ENCODE measurements at places on chromosomes 1 and 21.

GRCh38 chr1:94323311-94324177 is 86.2 kb upstream of the ARHGAP29 start:
- DNase-seq: peak; percentile 48

DNA sequence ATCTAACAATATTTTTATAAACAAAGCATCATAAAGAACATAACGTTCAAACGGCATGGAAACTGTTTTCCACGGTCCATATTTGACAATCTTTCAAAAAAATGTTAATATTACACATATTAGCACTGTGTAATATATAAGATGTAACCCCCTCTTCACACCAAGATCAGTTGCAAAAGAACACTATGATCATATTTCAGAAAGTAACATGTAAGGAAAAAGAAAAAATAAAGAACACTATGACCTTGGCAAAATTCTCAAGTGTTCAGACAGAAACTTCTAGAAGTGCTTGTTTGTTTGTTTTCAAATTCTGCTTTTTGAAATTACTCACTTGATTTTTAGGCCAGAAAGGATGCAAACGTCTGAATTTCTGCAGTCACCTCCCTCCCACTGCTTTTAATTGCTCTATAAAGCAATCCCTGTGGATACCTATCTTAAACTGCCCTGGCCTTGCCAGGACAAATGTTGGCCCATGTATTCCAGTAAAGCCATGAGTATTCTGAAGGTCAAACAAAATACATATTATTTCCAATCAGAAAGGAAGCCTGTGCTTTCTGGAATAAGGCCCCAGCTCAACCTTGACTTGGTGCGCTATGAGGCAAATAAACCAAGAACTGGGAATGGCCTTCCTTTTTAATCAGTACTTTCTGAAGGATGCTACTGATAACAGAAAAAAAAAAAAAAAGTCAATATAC is 68.6 kb downstream of the TGFBR3 start:
- no peak for DNase-seq

DNA sequence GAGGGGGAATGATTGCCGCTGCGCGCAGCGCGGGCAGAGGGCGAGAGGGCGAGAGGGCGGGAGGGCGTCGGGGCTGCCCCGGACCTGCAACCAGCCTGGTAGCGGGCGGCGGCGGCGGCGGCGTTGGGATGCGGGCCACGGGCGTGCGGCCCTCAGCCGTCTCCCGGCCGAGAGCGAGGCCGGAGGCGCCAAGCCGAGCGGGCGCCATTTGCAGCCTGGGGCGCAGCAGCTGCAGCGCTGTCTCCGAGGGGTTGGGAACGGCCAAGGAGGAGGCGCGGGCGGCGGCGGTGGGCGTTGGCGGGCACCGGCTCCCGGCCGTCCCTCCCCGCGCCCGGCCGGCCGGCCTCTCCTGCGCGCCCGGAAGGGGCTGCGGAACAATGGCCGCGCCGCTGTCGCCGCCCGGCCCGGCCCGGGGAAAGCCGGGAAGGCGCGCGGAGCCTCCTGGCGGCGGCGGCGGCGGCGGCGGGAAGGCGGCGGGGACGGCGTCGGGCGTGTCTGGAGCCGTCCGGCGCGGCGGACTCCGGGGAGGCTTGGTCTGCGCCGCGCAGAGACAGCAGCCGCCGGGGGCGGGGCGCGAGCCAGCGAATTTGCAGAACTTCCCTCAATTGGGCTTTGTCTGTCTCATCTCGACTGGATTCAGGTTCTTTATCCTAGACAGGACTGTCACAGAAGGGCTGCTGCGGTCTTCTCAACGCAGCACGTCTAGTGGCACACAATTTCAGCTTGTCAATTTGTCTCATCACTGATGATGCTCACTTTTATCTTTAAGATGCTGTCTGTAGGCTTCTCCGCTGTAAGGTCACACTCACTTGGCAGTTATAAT is 35.7 kb downstream of the ZBTB8B start:
- DNase-seq: peak; percentile 63

GRCh38 chr1:110563089-110563488 is 43.1 kb downstream of the KCNA2 start:
- DNase-seq: no peak

GRCh38 chr1:201786824-201787223 is 42.1 kb upstream of the IPO9 start:
- DNase-seq: no peak

DNA sequence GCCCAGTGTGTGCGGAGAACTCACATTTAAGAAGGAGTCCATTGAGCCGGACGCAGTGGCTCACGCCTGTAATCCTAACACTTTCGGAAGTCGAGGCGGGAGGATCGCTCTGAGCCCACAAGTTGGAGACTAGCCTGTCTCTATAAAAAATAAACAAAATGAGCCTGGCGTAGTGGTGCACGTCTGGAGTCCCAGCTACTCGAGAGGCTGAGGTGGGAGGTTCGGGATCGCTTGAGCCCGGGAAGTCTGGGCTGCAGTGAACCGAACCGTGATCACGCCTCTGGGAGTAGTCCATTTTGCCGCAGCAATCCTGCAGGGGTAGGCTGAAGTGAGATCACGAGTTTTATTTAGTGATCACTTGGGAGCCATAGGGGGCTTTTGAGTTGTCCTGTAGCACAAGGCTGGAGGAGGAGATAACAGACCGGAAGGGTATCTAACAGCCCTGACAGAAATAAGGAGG is 497 bp upstream of the FUCA1 start:
- no peak for DNase-seq

GRCh38 chr21:37683396-37684114 is 232.7 kb downstream of the KCNJ6 start:
- DNase-seq: no peak

GRCh38 chr1:2411801-2412394 is 466 bp downstream of the PEX10 start:
- peak; percentile 40 for DNase-seq

- DNase-seq: peak; percentile 94
Measured at GRCh38 chr1:196180847-196181593, 427.2 kb downstream of the KCNT2 start.

DNA sequence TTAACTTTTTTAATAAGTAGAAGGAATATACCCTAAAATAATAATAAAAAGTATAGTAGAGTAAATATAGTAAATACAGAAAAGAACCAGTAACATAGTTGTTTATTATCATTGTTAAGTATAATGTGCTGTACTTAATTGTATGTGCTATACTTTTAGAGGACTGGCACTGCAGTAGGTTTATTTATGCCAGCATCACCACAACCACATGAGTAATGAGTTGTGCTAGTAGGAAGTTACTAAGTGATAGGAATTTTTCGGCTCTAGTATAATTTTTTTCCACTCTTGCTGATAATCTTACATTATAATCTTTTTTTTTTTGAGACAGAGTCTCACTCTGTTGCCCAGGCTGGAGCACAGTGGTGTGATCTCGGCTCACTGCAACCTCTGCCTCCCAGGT is 71.6 kb downstream of the IVNS1ABP start:
- peak; percentile 60 for DNase-seq

DNA sequence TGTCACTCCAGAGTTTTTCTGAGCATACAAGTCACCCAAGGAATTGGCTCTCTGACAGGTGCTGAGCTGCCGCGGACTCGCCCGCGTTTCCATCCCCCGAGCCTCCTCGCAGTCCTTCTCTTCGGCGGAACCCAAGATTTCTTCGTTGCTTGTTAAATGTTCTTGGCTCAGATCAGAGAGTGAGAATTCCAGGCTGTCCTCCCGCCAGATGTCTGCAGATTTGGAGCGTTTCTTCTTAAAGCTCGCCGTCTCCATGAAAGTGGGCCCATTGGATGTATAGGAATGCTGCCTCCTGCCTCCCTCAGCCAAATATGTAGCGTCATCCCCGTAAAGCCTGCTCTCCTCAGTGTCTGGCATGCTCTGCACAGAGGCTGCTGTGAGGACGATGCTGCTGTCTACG is 77.8 kb downstream of the TIAM1 start:
- DNase-seq: no peak

DNA sequence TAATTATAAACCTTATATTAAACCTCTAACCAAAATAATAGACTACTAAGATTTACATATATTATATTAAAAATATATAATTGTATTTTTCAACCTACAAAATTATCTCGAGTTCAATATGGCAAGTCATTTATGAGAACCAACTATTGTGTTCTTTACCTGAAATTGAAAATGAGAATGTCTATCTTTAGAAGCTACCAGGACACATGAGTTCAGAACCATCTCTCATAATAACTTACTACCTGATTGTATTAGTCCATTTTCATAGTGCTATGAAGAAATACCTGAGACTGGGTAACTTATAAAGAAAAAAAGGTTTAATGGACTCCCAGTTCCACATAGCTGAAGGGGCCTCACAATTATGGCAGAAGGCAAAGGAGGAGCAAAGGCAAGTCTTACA is 6.8 kb downstream of the HAO2 start:
- DNase-seq: no peak

DNA sequence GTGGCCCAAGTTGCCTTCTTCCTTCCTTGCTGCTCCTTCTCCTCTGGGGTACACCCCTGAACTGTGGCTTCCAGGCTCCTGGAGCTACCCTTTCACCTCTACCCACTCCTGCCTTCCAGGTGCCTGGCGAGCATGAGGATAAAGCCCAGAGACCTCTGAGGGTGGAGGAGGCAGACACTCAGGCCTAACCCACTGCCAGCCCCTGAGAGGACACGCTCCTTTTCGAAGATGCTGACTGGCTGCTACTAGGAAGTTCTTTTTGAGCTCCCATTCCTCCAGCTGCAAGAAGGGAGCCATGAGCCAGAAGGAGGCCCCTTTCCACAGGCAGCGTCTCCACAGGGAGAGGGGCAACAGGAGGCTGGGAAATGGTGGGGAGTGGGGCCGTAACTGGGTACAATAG is 15.6 kb downstream of the RHBG start:
- no peak for DNase-seq

- DNase-seq: no peak
Measured at GRCh38 chr1:97114842-97115241, 393.3 kb downstream of the PTBP2 start.

- no peak for DNase-seq
Measured at GRCh38 chr1:173663159-173663558, 6.5 kb downstream of the ANKRD45 start.

GRCh38 chr1:235423214-235423652 is 56.0 kb downstream of the TBCE start:
- no peak for DNase-seq

GRCh38 chr1:145995964-145996432 is 381 bp downstream of the TXNIP start:
- no peak for DNase-seq

DNA sequence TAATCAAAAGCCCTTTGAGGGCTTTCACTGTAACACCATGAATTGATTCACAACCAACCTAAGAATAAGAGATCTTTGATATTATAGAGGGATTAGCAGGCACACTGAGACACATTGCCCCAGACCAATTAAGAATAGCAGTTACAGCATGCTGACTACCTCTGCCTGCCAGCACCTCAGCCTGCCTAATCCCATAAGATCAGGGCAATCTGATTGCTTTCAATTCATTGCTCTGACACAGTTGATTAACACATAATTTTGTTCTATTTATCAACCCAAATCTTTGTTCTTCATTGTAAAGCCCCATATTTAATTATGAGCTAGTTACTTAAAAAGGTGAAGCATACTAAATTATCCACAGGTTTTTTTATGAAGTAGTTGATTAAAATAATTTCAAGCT is 548.8 kb upstream of the ZP4 start:
- no peak for DNase-seq

DNA sequence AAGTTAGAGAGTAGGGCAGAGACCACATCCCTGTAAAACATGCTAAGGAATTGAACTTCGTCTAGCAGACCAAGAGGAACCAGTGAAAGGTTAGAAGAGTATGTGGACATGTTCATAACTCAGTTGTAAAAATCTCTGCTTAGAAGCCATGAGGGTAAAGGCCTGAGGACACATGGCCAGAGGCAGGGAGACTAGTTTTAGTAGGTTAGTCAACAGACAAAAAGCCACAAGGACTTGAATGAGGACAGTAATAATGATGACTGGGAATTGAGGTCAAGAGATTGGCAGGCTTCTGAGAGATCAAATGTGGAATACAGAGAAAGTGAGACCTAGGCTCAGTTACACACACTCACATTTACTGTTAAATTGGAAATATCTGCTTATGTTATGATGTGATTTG is 205.5 kb upstream of the HOOK1 start:
- DNase-seq: peak; percentile 59
